ENCODE measurements at places on chromosomes 16 and 17.

GRCh38 chr17:18217412-18218015 lies 7.9 kb upstream of the LLGL1 start:
- DNase-seq, result peak; percentile 7

- peak; percentile 94 for DNase-seq
These were observed 1.3 kb upstream of the HERPUD1 start for GRCh38 chr16:56930486-56931270.

DNA sequence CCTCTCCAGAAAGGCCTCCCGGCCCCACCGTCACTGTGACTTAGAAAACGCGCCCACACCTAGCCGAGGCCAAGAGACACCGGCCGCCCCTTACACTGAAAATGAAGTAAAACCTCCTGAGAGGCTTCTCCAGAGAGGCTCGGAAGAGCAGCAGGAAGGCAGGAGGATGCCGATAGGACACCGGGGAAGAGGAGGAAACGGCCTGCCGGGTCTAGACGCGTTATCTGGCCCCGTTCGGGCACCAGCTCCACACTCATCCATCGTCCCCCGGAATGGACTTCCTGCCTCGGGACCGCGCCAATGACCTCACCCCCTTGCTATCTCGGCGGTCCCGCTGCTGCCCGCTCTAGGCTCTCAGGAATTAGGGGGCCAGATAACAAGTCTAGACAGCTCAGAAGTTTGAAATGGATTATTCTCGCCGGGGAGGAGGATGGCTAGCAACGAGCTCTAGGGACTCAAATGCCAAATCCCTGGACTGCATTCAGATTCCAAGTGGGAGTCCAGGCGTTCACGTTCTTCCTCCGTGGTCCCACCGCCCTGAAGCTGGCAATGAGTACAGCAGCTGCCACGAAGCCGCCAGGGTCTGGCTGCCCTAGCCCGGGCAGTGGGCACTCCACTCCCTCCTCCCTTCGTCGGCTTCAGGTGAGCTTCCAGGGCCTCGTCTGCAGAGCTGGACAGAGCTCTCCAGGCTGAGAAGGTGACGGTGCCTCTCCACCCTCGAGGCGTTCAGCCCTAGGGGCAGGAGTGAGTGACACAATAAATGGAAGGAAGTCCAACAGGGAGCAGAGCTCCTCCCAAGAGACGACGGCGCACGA lies 350.9 kb downstream of the FOXL1 start:
- DNase-seq, result no peak

GRCh38 chr17:38731526-38732294 lies 1.6 kb downstream of the CISD3 start:
- DNase-seq, result no peak

DNA sequence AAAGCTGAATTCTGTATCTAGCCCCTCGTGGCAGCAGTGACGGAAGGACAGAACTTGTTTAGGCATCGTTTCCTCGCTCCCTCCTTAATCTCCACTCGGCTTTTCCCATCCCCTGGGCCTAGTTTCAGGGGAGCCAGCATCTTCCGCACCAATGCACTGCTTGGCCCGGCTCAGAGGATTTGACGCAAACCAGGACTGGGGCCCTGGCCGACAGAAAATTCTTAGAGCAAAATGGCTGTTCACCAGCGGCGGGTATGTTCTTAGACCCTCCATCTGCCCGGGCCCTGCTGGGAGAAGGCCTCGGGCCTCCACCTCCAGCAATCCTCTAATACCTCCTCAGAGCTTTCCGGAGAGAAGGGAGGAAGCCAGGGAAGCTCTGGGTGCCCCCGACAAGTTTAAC lies 54.6 kb downstream of the TBC1D16 start:
- no peak for DNase-seq

GRCh38 chr16:25064937-25065336 lies 46.6 kb upstream of the LCMT1 start:
- no peak for DNase-seq

- no peak for DNase-seq
These were observed 2.3 kb downstream of the BAIAP2 start for GRCh38 chr17:81037026-81037797.

DNA sequence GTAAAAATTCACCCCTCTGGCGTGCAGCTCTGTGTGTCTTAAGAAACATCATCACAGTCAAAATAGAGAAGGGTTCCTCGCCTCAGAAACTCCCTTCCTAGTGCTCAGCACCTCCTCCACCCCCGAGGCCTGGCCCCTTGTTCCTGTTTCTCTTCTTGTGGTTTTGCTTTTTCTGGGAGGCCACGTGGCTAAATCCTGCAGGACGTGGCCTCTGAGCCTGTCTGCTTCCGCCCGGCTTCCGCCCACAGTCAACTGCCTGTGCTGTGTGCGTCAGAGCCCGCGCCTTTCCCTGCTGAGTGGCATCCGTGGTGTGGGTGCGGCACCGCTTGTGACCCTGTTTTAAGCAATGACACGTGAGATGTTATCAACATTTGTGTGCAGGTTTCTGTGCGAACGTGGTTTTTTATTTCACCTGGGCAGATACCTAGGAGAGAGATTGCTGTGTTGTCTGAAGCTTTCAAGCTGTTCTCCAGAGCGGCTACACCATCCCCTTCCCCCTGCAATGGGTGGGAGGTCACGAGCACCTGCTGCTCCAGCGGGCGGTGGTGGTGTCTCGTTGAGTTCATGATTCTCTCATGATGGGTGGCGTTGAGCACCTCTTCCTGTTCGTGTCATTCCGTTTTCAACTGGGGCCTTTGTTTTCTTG lies 21.7 kb downstream of the ACSF3 start:
- DNase-seq, result no peak

- DNase-seq, result peak; percentile 93
These were observed 276.1 kb downstream of the SNX29 start for GRCh38 chr16:12252616-12253015.

DNA sequence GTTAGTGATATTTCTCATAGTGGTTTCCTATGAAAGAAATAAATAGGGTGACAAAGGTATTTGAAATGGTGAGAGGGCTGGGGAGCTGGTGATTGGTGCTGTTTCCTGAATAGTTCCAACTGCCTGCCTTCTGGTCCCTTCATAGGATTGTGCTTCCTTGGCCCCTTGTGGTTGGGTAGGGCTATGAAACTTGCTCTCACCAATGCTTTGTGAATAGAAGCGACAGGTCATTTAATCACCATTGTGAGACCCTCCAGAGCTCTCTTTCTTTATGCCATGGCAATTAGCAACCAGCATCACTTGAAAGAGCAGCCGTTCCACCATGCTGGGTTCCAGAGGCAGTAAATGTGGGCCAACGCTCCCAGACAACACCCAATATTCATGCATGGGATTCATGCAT lies 23.7 kb upstream of the WWOX start:
- no peak for DNase-seq

- no peak for DNase-seq
These were observed 19.5 kb downstream of the IST1 start for GRCh38 chr16:71914802-71915201.

- DNase-seq, result no peak
These were observed 59.0 kb downstream of the ANKFY1 start for GRCh38 chr17:4204710-4205173.

DNA sequence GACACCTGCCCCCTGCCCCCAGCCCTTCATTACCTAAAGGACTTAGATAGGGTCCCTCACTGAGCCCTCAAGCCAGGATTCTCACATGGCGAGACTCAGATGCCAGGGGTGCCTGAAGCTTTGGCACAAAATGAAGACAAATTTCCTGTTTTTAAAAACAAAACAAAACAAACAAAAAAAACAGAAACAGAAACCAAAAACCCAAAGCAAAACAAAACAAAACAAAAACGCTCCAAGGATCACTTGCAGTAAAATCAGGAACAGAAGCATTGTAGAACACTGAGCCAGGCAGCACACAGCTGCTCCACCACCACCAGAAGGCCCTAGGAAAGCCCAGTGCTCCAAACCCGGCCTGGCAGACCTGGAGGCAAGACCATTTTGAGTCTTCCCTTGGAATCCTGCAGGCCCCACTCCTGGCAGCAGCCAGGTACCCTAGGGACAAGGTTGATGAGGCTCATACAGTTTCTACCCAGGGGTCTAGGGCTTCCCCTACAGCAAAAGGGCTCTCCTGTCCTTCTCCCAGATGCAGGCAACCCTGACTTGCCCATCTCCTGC lies 20.8 kb downstream of the MYO18A start:
- no peak for DNase-seq

DNA sequence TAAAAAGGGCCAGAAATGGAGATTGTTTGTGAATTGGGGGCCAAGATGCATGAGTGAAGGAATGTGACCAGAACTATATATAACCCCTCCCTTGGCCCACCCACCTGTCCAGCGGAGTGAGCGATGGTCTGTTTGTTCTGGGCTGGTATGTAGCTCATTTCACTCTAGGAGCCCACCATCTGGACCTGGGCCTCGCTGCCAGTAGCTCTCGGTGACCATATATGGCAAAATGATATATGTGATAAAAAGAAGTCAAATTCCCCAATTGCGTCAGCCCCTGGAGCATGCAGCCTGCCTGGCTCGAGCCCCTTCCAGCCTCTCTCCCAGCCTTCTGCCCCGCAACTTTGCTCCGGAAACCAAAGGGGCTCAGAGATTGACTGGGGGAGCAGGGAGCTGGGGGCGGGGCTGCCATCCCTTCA lies 47.3 kb downstream of the CCDC42 start:
- DNase-seq, result no peak

DNA sequence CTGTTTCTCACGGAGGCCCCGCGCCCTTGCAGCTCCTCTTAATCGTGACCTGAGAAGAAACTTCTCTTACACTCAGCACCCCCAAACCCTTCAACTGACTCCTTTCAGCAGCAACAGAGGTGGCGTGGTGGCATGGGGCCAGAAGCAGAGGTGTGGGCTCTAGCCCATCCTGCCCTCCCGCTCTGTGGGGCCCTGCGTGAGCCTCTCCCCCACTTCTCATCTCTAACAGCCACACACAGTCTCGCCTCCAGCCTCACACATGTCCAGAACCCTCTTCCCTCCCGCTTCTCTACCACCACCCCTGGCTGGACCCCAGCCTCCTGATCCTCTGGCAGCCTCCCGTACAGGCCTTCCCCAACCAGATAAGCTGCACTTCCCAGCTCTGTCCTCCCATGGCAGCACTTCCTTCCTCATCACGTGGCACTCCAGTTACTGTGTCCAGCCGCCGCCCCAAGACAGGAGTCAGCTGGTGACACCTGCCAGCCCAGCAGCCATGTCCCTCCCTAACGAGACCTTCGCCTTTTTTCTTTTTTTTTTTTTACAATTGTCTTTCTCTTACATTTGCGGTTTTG lies 30.5 kb downstream of the NSMCE1 start:
- DNase-seq, result no peak

- DNase-seq, result peak; percentile 32
These were observed 13.7 kb downstream of the ALOX12B start for GRCh38 chr17:8073627-8074484.

GRCh38 chr17:80611816-80612215 lies 67.2 kb downstream of the RPTOR start:
- no peak for DNase-seq

DNA sequence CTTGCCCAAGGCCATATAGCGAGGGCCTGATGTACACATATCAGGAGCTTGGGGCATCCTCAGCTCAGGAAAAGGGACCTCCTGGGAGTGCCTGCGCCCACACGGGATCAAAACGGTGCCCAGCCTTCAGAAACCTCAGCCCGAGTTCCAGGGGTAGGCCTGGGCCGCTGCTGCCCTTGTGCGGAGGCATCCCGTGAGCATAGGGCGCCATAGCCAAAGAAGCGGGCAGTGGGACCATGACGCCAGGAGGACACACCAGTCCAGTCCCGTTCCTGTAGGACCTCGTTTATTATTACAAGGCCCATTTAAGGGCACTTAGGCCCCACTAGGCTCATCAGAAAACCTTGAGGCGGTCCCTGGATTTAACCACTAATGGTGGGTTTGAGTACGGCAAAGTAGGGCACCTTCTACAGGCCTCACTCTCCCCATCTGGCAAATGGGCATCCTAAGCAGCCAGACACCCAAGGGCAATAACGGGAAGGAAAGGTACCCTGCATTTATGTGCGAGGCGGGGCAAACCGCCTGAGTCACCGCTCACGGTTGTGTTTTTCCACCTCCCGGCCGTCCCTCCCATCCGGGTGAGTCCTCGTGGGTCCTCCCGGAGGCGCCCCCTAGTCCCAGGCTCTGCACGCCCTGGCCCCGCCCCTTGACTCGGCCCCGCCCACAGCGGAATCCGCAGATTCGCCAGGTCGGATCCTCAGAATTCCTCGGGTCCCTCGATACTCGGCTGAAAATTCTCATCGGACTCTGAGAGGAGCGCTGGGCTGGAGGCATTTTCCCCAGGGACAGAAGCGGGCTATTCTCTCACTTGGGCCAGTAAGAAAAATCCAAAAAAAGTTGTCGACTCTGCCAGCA lies 726 bp upstream of the SETD1A start:
- peak; percentile 83 for DNase-seq

GRCh38 chr16:84462296-84463210 lies 41.9 kb downstream of the MEAK7 start:
- no peak for DNase-seq

- no peak for DNase-seq
These were observed 13.3 kb upstream of the CNEP1R1 start for GRCh38 chr16:50011707-50012106.

- peak; percentile 23 for DNase-seq
These were observed 99.9 kb downstream of the EFCAB13 start for GRCh38 chr17:47423406-47424295.

- no peak for DNase-seq
These were observed 62.7 kb downstream of the RBFOX3 start for GRCh38 chr17:79548116-79548515.

DNA sequence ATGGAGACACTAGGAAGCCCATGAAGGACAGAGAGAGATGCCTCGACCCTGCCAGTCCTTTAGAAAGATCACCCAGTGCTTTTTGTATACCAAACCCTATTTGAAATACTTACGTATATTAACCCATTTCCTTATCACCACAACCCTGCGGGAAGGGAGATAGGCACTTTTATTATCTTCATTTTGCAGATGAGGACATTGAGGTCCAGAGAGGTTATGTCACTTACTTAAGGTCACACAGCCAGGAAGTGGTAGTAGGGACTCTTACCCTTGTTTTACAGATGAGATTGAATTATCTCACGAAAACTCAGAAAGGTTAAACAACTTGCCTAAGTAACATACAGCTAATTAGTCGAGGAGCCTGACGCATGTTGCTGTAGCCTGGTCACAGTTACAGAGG lies 38.2 kb downstream of the IL4R start:
- no peak for DNase-seq

GRCh38 chr17:28279411-28279810 lies 39.6 kb upstream of the TMEM97 start:
- DNase-seq, result no peak

DNA sequence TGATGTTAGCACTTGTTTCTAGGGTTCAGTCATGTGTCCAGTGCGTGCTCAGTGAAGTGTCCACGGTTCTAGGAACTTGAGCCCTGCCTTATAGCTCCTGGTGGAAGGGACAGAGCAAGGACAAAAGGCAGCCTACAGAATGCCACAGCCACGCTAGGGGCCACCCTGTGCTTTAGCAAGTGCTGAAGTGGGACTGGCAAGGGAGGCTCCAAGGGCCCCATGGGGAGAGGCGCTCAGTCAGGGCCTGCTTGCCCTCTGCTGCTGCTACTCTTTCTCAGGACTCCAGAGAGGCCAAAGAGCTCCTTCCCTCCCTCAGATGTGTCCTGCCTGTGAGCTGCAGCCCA lies 6.8 kb downstream of the NT5C start:
- no peak for DNase-seq

- no peak for DNase-seq
These were observed 295.0 kb downstream of the CEP112 start for GRCh38 chr17:65896889-65897288.

Measured in NCI-H2171 (cell line).